ENCODE measurements at places on chromosomes 3 and 15.

DNA sequence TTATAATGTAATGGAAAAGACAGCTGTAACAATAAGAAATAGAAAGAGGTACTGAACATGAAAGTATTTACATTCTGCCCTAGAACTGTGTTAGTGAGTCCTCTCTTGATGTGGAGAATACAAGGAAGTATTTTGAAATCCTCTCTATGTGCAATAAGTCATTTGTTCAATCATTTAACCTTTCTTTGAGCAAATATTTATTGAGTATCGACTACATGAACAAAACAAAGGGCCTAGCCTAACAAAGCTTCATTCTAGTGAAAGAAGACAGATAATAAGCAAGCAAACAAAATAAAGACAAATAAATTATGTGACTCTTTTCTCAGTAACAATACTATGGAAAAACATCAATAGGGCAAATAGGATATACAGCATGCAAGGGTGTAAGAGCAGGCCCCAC lies 354.9 kb upstream of the ATP11B start:
- DNase-seq, result no peak

DNA sequence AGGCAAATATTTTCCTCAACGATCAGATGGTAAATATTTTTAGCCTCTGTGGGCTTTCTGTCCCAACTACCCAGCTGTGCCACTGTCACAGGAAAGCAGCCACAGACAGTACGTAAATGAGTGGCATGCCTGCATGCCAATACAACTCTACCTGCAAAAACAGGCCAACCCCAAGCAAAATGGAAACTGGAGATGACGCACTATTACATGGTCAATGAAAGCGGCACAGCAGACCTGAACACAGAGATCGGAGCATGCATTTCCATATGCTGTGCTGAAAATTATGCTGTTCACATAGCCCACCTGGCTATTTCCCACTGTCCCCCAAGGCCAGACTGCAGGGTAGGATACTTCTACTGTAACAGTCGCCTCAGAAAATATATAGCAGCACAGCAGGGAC lies 57.8 kb downstream of the HERC2 start:
- DNase-seq, result no peak

- DNase-seq, result no peak
These were observed 415.3 kb downstream of the CNTN4 start for GRCh38 chr3:2513986-2514385.

GRCh38 chr3:136862617-136863322 lies 762 bp downstream of the NCK1 start:
- DNase-seq, result peak; percentile 32

- DNase-seq, result no peak
These were observed 906.1 kb downstream of the CADM2 start for GRCh38 chr3:85864896-85865295.

DNA sequence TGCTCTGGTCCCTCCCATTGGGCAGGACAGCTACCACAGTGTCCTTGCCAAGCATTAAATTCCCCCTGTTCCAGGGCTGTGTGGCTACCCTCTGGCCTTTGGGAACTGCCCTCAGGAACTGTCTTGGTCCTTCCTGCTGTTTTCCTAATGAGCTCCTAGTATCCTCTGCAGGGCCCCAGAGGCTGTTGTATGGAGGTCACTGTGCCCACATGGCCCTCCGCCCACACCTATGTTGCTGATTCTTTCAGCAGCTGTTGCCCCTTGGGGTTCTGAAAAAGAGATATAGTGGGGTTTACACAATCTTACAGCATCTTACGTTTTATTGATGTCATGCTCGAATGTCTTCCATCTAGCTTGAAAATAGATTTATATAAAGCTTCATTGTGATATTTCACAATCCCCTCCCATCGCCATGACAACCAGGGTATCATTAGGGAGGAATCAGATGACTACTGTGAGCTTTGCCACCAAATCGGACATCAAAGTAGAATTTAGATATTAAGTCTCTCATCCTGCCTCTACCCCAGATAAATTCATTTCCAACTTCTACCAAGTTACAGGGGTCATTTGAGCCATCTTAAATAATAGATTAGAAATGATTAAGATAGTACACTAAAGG lies 97.1 kb upstream of the NR2E3 start:
- DNase-seq, result no peak

- DNase-seq, result peak; percentile 83
These were observed 45.9 kb downstream of the SUMF1 start for GRCh38 chr3:4421121-4421520.

GRCh38 chr3:17192995-17193394 lies 308.2 kb downstream of the PLCL2 start:
- no peak for DNase-seq

- DNase-seq, result no peak
These were observed 296.4 kb downstream of the RBMS3 start for GRCh38 chr3:29577250-29577649.

DNA sequence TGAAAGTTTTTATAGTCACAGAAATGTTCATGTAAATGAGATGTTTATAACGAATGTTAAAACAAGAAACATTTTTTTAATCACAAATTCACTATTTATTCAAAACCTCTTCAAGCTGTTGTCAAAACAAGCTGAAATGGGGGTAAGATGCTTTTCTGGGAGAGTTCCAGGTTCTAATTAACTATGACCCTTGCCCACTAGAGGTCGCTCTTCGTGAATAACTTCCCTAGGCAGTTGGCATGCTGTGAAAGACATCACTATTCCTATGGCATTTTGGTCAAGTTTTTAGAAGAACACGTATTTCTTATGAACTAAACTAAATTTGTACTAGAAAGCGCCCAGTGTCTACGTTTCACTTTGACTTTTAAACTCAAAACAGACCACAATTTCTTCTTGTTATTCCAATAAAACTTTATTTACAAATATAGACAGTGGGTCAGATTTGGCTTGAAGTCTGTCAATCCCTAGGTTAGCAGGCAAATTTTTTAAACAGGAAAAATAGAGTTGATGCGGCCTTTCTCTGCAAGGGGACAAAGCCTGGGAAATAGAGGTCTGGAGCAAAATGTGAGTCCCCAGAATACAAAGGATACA lies 62.8 kb upstream of the CMTM8 start:
- peak; percentile 57 for DNase-seq

DNA sequence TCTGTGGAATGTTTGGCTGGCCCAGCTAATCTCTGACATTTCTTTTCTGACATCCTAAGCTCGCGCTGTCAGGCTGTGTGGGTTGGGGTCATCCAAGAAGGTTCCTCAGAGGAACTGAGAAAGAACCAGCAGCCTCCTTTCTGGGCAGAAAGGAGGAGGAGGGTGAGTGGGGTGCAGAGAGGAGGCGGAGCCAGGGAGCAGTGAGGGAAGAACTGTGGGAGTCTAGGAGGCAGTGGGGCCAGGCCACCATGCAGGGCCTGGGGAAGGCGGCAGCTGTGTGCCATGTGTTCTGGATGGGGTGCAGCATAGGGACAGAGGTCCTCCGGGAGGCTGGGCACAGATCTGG lies 5.3 kb downstream of the SEMA7A start:
- DNase-seq, result peak; percentile 78

GRCh38 chr15:63065262-63066221 lies 23.0 kb downstream of the TPM1 start:
- DNase-seq, result no peak

GRCh38 chr3:120684896-120685295 lies 2.9 kb upstream of the HGD start:
- DNase-seq, result no peak

DNA sequence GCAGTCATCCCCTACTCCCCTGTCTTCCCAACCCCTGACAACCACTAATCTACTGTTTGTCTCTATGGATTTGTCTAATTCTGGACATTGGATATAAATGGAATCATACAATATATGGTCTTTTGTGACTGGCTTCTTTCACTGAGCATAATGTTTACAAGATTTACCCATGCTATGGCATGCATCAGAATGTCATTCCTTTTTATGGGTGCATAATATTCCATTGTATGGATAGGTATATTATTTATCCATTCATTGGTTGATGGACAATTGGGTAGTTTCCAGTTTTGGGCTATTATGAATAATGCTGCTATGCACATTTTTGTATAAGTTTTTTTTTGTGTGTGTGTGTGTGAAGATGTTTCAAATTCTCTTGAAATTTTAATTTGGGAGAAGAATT lies 16.6 kb upstream of the TTBK2 start:
- DNase-seq, result no peak

DNA sequence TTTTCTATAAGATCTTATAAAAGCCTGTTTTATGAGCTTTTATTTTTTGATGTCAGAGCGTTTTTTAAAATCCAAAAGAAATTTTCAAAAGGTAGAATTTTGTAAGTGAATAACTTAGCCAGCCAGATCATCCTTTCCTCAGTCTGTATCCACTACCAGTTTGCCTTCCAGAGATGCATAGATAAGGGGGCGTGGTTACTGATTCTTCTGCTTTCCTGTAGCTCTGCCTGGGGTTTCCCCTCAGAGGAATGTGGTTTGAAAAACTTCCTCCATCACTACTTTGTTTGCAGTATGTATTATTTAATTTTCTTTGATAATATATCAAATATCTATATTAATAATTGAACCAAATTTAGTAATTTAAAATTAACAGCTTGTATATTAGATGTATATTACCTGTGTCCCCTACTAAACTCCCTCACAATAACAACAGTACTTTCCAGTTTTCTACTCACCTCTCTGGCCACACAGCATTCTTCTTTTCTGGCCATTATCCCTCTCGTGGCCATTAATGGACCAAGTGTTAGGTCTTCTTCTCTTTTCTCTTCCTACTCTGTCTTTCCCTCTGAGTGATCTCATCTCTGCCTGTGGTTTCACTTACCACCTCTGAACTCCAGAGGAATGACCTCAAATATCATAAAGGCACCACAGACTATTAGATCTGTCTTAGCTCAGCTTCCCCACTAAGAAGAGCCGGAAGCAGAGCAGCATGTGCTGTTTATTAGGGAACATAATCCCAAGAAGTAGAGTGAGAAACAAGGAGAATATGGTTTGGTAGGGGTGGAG lies 239.7 kb downstream of the UBE2E2 start:
- DNase-seq, result peak; percentile 47

- no peak for DNase-seq
These were observed 48.4 kb downstream of the CHAC1 start for GRCh38 chr15:41001524-41002214.

GRCh38 chr3:62479326-62479725 lies 106.0 kb upstream of the FEZF2 start:
- DNase-seq, result no peak

GRCh38 chr3:119675188-119675874 lies 1.9 kb downstream of the COX17 start:
- no peak for DNase-seq
